ENCODE measurements at places on chromosomes 11 and 22. TPM values are rescaled to one million over a fixed set of nuclear protein-coding genes. Genes with fewer than 3 reads are reported as not detected.
A peak's percentile ranks its signal among the peaks of the same experiment; 100 is the strongest.

DNA sequence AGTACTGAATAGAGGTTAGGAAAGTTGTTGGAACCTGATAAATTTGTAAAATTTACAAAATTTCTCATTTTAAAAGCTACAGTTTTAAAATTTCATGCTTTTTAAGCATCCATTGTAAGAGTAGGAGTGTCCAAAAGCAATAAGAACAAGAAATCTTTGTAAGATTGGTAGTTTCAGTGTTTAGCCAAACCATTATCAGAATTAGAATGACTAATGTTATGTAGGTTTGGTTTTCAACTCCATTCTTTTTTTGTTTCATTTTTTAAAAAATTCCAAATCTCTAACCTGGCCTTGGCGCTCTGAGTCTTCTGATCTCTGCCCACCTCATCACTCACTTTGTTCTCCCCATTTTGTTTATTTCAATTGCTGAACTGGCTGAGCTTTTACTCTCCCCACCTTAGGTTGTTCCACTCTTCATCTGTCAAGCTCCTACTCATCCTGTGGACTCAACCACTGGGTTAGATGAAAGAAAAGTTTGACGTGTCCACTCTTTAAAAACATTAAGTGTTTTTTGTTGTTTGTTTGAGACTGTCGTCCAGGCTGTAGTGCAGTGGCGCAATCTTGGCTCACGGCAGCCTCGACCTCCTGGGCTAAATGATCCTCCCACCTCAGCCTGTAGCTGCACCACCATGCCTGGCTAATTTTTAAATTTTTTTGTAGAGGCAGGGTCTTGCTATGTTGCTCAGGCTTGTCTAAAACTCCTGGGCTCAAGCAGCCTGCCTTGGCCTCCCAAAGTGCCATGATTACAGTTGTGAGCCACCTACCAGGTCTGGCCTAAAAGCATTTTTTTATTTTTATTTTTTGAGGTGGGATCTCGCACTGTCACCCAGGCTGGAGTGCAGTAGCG lies 14.0 kb downstream of the EP300 start:
- H3K4me1 ChIP-seq, result peaks cover 22% of the 10 kb centered on the region
- peak overlapping the region; percentile 66 for H3K27ac ChIP-seq
- DNase-seq, result no peak
- peaks cover 32% of the 10 kb centered on the region for H3K36me3 ChIP-seq

DNA sequence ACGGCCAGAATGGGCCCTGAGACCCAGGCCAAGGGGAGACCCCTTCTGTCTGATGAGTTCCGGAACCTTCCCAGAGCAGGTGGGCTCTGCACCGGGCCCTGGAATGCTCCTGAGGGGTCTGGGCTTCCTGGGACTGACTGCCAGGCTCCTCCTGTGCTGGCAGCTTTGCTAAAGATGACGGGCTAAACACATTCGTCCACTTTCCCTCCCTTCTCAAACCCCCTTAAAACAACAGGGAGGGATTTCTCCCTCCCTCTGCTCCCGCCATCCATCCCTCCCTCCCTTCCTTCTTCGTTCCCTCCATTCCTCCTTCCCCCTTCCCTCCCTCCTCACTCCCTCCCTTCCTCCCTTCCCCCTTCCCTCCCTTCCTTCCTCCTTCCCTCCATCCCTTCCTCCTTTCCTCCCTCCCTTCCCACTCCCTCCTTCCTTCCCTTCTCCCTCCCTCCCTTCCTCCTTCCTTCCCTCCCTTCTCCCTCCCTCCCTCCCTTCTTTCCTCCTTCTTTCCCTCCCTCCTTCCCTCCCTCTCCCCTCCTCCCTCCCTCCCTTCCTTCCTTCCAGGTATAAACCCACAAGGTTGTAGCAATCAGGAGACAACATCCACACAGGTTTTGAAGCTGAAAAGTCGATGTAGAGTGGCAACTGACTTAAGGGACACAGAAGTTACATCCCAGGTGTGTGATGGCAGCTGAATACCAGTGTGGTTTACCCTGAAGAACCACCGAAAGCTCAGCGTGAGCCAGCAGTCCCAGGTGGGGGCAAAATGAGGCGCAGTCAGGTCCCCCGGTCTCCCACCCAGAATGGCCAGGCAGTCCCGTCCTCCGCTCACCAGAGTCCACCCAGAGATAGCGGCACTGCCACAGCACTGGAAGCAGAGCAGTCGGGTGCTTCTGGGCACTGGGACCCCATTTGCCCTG lies 18.8 kb upstream of the MGAT3 start:
- H3K4me1 ChIP-seq, result peaks cover 8% of the 10 kb centered on the region
- H3K4me3 ChIP-seq, result no peak overlapping the region
- H3K36me3 ChIP-seq, result no peaks in the 10 kb centered on the region

GRCh38 chr11:134558916-134559601 lies 147.0 kb upstream of the B3GAT1 start:
- no peak overlapping the region for H3K4me3 ChIP-seq
- DNase-seq, result no peak
- no peak overlapping the region for H3K27ac ChIP-seq
- H3K36me3 ChIP-seq, result no peaks in the 10 kb centered on the region

GRCh38 chr11:612201-612960 lies 3.4 kb downstream of the IRF7 start:
- peak; percentile 79 for DNase-seq
- H3K27ac ChIP-seq, result peak overlapping the region; percentile 68
- H3K4me1 ChIP-seq, result peaks cover 20% of the 10 kb centered on the region
- H3K36me3 ChIP-seq, result peaks cover 36% of the 10 kb centered on the region

- no peak overlapping the region for H3K4me3 ChIP-seq
- H3K4me1 ChIP-seq, result peaks cover 21% of the 10 kb centered on the region
- no peaks in the 10 kb centered on the region for H3K36me3 ChIP-seq
- H3K27me3 ChIP-seq, result peaks cover 2% of the 10 kb centered on the region
- no peak for DNase-seq
Observed at GRCh38 chr11:118295199-118295598, 9.3 kb upstream of the CD3E start.

- DNase-seq, result no peak
- peaks cover 18% of the 10 kb centered on the region for H3K27me3 ChIP-seq
- H3K4me3 ChIP-seq, result no peak overlapping the region
- no peaks in the 10 kb centered on the region for H3K4me1 ChIP-seq
- H3K27ac ChIP-seq, result no peak overlapping the region
Observed at GRCh38 chr11:60367009-60367408, 11.3 kb upstream of the MS4A7 start.

GRCh38 chr11:47003180-47003877 lies 66.8 kb downstream of the CSTPP1 start:
- no peak overlapping the region for H3K27ac ChIP-seq
- DNase-seq, result no peak

DNA sequence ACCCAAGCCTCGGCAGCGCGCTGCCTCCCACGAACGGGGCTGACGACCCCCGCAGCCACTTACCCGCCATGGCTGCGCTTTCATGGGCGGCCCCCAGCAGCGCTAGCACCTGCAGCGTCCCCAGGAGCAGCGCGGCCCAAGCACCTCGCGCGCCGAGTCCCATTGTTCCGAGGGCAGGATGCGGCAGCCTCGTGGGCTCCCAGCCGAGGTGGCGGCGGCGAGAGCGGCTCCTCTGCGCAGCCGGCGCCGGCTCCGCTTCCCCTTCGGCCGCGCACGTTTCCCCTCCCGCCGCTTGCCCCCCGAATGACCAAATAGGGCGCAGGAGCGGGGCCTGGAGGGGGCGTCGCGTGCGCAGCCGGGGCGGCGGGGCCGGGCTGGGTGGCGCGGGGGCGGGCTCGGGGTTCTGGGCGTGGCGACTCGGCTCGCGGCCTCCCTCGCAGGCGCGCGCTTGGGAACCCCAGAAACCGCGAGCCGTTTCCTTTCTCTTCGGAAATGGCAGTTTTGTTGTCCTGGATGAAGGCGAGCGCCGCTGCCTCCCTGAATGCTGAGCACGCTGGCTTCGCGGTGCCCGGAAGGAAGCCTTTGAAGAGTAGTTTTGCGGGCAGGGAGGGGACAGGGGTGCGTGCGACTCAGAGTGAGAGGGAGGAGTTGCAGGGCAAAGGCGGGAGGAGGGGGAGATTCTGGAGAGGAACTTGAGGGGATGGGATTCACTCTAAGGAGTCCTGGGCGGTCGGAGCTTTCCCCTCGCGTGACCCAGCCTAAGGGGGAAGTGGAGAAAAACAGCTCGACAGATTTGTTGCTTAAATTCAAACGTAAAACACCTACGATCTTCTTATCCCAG lies at the start of gene TMEM123:
TMEM123 (minus strand) TSS at position 305 of the 841 bp plus-strand sequence; CDS start at position 163, 142 bp downstream.
- peak within 1 kb of the TSS; percentile 95 for H3K4me3 ChIP-seq
- peaks cover 23% of the 10 kb centered on the region for H3K36me3 ChIP-seq
- DNase-seq, result peak; percentile 97
- peaks cover 69% of the 10 kb centered on the region for H3K4me1 ChIP-seq

DNA sequence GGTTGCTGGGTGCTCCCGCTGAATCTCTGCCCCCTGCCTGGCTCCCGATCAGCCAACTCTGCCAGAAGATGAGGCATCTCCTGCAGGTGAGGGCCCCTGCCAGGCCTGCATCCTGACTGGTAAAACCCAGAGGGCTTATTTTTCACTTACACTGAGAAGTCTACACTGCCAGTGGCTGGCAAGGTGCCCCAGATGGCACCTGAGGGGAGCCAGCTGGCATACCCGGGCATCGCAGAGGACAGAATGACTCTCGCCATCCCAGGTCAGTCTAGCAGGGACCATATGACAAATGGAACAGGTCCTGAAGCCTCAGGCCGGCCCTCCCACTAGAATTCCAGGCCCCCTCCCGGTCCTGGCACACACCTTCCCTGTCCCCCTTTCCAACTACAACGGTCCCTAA lies 30.9 kb downstream of the MACROD1 start:
- no peaks in the 10 kb centered on the region for H3K27me3 ChIP-seq
- DNase-seq, result no peak
- no peak overlapping the region for H3K4me3 ChIP-seq
- no peak overlapping the region for H3K27ac ChIP-seq
- H3K4me1 ChIP-seq, result no peaks in the 10 kb centered on the region

GRCh38 chr11:3159296-3160190 lies 5.6 kb downstream of the OSBPL5 start:
- H3K27ac ChIP-seq, result no peak overlapping the region
- no peak for DNase-seq
- H3K4me3 ChIP-seq, result no peak overlapping the region
- H3K4me1 ChIP-seq, result no peaks in the 10 kb centered on the region

DNA sequence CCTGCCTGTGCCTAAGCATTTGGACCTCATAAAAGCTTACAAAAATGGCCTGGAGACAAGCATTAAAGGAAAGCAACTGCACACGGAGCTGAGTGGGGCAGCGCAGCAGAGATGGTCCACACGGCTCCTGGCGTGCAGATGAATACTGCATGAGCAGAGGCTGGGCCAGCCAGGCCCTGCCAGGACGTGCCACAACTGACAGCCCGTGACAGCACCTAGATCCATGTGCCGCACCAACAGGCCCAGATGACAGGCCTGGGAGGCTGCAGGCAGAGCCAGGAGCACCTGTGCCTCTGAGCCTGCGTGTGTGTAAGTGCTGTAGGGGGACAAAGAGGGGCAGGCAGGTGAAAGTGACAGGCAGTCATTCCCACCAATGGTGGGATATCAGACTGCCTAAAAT lies 33.4 kb downstream of the MICAL3 start:
- no peaks in the 10 kb centered on the region for H3K27me3 ChIP-seq
- H3K4me1 ChIP-seq, result peaks cover 13% of the 10 kb centered on the region
- no peak for DNase-seq
- no peak overlapping the region for H3K27ac ChIP-seq

- DNase-seq, result no peak
- H3K36me3 ChIP-seq, result no peaks in the 10 kb centered on the region
- no peak overlapping the region for H3K4me3 ChIP-seq
Observed at GRCh38 chr11:47857892-47858543, 9.9 kb upstream of the NUP160 start.

- no peak overlapping the region for H3K27ac ChIP-seq
- H3K27me3 ChIP-seq, result no peaks in the 10 kb centered on the region
- peaks cover 9% of the 10 kb centered on the region for H3K4me1 ChIP-seq
- peaks cover 63% of the 10 kb centered on the region for H3K36me3 ChIP-seq
- no peak overlapping the region for H3K4me3 ChIP-seq
Observed at GRCh38 chr11:78212586-78213371, 24.1 kb downstream of the USP35 start.

- H3K4me1 ChIP-seq, result no peaks in the 10 kb centered on the region
- no peak overlapping the region for H3K4me3 ChIP-seq
- no peak overlapping the region for H3K27ac ChIP-seq
- H3K36me3 ChIP-seq, result no peaks in the 10 kb centered on the region
- DNase-seq, result no peak
Observed at GRCh38 chr22:17914474-17914873, 109.9 kb downstream of the MICAL3 start.

DNA sequence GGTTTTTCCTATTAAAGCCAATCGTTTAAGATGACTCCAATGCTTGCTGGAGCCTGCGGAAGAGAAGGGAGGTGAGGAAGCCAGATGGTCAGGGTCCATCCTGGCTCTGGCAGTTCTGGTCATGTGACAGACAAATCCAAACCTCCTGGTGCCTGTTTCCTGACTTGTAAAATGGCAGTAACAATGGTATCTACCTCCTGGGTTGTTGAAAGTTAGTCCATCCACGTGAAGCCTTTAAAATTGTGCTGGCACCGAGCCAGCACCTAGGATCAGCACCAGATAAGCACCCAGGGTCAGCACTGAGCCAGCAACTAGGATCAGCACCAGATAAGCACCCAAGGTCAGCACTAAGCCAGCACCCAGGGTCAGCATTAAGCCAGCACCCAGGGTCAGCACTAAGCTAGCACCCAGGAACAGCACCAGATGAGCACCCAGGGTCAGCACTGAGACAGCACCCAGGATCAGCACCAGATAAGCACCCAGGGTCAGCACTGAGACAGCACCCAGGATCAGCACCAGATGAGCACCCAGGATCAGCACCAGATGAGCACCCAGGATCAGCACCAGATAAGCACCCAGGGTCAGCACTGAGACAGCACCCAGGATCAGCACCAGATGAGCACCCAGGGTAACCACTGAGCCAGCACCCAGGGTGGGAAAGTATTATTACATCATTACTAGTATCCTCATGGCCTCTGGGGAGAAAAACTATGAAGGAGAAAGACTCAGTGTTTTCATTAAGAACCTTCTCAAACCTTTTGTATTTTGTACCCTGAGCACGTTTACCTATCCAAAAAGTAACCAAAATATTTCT lies 17.2 kb downstream of the KIAA0930 start:
- peaks cover 15% of the 10 kb centered on the region for H3K4me1 ChIP-seq
- DNase-seq, result no peak
- H3K27me3 ChIP-seq, result no peaks in the 10 kb centered on the region
- H3K36me3 ChIP-seq, result no peaks in the 10 kb centered on the region

The POU2AF1 gene
- 68.9 TPM for total RNA-seq

The SNX19 gene
- total RNA-seq, result 52.9 TPM

The MOB2 gene
- 23.5 TPM for total RNA-seq

The KCTD21 gene
- 11.7 TPM for total RNA-seq

The YPEL1 gene
- 1.3 TPM for total RNA-seq

The CAPN5 gene
- not detected for total RNA-seq

The SYCE3 gene
- not detected for total RNA-seq

The ZNF280B gene
- total RNA-seq, result 2.8 TPM

The VWCE gene
- 12.4 TPM for total RNA-seq

The PKP3 gene
- not detected for total RNA-seq

The PAMR1 gene
- not detected for total RNA-seq

The ZNF214 gene
- not detected for total RNA-seq

The ZP1 gene
- not detected for total RNA-seq

The BCO2 gene
- total RNA-seq, result 1.1 TPM

The DDIAS gene
- 26.9 TPM for total RNA-seq

Measured in activated CD4-positive, alpha-beta T cell treated with anti-CD3 and anti-CD28 coated beads, Interleukin-2, amount 10 ng/mL, durations not matched to agents 24 days and 14 days (primary cell).